ENCODE measurements at places on chromosomes 1 and 21.

DNA sequence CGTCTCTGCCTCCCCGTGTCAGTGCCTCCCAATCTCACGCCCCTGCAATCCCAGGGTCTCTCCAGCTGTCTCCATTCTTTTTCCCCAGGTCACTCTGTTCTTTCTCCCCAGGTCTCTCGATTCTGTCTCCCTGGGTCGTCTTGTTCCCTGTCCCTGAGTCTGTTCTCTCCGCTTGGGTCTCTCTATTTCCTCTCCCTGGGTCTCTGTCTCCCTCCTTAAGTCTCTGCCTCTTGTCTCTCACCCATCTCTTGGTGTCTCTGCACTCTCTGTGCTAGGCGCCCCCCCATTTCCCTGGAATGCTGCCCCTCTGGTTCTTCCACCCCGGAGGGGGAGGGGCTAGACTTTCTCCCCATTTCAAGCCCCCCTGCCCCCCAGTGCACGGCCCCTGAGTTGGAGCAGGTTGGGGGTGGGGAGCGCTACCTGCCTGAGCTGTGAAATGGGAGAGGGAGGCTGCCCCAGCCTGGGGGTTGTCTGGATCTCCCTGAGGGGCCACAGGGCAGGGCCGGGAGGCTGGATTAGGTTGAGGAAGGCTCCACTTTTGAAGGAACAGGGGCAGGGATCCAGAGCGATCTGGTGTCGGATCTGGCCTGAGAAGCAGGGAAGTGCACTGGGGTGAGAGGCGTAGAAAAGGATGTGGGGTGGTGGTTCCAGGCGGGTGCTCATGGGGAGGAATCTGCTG lies 1.4 kb downstream of the PTPRF start:
- no peak for DNase-seq

DNA sequence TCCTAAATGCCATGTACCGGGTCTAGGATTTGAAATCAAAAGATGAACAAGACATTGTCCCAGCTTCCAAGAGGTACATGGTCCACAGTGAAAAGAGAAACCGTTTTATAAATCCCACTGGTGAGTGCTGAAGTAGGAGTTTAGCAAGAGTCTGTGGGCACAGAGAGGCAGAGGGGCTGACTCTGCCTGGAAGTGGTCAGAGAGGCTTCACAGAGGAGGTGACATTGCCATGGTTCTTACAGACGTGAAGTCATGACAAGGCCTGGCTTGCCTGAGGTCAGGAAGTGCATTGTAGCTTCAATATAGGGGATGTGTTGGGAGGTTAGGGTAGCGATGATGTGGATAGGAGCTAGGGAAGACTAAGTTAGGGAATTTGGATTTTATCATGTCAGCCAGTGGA lies 28.4 kb downstream of the MAPKAPK2 start:
- DNase-seq = no peak

- no peak for DNase-seq
Observed at GRCh38 chr1:207922554-207922953, 11.6 kb upstream of the CD34 start.

DNA sequence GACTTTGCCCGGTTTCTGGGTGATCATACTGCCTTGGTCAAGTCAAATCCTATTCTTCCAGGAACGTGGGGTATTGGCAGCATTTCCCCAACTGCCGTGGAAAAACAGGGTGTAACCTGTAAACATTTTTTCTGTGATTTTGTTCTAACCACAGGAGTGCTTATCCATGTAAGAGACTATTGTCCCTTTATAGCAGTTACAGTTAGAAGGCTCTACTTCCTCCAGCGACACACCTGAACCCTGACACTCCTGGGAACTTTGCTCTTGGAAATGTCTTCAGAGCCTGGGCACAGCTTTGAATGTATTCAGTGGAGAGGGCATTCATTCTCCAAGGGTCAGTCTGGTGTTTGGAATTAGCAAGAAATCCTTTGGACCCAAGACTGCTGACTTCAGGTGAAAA lies 26.4 kb upstream of the ARHGEF10L start:
- no peak for DNase-seq

DNA sequence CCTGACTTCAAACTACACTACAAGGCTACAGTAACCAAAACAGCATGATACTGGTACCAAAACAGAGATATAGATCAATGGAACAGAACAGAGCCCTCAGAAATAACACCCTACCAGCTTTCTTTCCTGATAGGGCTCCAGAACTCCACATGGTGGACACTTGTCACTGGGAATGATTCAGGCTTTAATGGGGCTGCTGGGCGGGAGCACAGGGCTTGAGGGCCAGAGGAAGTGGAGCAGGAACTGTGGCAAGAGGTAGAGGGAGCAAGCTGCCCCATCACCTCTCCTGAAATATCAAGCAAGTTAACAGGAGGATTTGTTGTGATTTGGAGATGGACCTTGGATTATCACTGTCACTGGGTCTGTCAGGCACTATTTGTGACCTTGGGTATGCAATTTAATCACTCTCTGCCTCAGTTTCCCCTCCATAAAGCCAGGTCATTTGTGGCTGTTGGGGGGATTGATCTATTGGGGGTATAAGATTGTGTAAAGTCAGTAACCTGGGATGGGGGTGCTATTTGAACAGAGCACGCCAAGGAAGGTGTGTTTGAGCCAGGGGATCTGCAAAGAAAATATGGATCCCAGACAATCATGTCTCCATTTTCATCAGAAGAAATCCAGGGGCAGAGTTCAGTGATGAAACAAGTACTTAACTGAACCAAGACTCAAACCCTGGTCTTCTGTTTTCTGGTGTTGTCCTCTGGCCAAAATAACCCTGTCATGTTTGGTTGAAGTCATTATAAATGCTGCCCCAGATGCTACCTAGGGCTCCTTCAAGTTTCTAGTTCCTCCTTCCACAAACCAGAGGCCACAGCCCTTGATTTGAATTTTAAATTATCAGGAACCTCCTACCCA lies 25.2 kb downstream of the ETS2 start:
- DNase-seq = no peak

DNA sequence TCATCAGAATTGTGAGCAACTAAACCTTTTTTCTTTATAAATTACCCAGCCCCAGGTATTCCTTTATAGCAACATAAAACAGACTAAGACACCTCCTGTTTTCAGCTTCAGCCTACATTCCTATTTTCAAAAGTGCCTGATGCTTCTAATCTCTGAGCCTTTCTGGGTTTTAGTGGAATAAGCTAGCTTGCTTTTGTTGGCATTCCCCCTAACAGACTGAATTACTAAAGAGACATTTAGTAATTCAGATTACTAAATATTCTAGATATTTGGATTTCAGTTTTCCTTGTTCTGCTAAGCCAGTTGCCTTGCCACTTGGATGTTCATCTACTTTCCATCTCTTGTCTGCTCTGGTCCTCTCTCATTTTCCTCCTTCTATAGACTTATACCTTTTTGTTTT lies 10.5 kb upstream of the GNG12 start:
- no peak for DNase-seq

DNA sequence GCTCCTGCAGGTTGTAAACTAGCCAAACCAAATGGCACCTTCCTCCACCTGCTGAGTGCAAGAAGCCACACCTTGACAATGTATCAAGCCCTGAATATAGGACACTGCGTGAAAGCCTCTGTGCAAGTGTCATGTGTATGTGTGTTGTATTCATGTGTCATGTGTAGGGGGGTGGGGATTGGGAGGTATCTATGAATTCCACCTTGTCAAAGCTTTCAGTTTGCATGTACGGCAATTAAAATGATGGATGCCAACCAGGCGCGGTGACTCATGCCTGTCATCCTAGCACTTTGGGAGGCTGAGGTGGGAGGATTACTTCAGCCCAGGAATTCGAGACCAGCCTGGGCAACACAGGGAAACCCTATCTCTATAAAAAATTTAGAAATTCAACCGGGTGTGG lies 19.8 kb downstream of the CD34 start:
- no peak for DNase-seq

DNA sequence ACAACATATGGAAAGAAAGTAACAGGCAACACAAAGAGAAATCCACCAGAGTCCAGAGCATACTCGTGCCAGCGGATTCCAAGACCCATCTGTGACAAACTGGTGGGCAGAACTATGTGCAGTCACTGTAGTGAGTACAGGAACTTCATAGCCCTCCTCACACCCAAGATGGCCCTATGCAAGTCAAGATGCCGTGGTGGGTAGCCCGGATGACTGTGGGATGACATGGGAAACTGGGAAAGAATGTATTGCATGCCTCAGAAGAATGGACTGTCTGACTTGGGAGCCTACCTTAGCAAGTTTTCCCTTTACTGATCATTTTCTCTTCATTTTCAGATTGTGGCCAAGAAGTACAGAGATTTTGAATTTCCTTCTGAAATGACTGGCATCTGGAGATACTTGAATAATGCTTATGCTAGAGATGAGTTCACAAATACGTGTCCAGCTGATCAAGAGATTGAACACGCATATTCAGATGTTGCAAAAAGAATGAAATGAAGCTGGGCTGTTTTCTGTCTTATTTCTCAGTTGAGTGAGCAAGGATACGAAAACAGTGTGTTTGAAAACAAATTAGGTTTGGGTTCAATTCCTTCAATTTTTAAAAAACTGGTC lies 47.3 kb downstream of the CLIC6 start:
- no peak for DNase-seq

- no peak for DNase-seq
Observed at GRCh38 chr1:197042676-197043341, 24.3 kb downstream of the F13B start.

GRCh38 chr1:33015216-33015615 lies 21.5 kb downstream of the AK2 start:
- DNase-seq = no peak

DNA sequence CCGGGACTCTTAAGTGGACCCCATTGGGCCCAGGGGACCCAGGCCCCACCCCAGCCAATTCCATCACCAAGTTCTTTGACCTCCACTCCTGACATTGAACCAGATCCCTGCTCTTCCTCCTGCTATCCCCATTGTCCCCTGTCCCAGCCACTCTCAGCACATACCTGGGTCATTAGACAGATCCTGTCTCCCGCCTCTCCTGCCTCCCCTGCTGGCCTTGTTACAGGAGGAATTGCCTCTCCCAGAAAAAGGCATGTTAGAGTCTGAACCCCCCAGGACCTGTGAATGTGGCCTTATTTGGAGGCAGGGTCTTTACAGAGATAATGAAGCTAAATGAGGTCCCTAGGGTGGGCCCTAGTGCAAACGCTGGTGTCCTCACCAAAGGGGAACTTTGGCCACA lies 301.9 kb downstream of the NPHP4 start:
- DNase-seq = no peak

DNA sequence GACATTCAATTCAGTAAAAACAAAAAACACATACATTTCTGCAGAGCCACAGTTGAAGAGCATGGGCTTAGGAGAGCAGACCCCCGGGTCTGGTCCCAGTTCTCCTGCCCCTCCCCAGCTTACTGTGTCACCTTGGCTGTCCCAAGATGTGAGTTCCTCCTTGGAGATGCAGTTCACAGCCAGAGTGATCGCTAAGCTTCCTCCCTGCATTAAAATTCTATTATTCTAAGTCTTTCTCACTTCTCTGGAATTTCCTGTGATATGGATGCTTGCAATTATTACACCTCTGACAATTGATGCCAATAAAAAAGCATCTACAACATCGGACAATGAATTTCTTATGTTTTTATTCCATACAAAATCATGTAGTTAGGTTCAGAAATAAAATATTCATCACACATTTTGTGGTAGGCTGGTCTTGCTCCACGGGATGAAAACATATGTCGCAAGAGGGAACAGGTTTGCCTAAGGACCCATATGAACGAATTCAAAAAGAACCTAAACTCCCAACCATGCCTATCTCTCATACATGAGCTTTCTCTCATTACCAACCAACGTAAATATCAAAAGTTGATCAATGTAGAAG lies 328.5 kb upstream of the RUNX1 start:
- DNase-seq = no peak

- DNase-seq = peak; percentile 96
Observed at GRCh38 chr1:92030656-92031107, 897 bp downstream of the EPHX4 start.

DNA sequence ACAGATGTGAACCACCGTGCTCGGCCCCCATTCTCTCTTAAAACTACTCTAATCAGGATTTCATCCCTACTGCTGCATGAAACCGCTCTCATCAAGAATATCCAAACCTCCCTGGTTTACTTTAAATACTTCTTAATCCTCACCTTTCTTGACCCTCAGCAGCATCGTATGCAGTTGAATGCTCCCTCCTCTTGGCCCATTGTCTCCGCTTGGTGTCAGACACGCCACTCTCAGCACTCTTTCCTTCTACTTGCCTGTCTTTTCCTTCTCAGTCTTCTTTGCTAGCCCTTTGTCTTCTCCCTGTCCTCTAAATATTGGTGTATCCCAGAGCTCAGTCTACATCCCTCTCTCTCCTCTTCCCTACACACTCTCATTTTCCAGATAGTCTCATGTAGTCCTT lies 314.9 kb downstream of the MRPL39 start:
- DNase-seq = no peak

GRCh38 chr1:24965571-24965930 lies 35.5 kb upstream of the RUNX3 start:
- no peak for DNase-seq

DNA sequence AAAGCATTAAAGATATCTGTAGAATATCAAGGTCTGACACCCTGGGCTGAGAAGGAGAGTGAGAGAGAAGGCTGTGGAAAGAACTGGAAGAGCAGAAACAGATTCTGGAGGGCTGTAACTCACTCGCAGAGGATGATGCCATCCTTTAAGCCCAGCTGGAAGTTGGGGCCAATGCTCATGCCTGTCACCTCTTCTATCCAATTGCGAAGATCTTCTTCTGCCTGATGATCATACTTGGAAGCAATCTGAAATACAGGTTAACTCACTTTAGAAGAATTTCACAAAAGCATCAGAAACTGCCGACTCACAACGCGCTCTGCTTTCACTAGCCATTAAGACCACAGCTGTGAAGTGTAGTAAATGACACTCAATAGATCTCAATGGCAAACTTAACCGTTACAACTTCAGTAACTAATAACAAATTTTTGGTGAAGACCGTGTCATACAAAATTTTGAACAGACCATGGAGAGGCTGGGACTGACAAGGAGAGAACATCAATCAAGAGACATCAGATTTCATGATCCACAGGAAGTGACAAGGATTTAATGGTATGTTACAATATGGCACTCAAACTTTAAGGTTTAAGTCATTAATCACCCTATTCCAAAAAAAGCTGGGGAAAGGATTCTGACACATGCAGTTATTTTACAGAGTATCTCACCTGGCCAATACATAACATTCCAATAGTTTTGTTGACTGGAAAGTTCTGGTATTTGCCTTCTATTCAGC lies 23.5 kb downstream of the CNN3 start:
- peak; percentile 59 for DNase-seq

GRCh38 chr21:41428311-41428710 lies 2.3 kb downstream of the MX1 start:
- DNase-seq = no peak

GRCh38 chr1:156480016-156480370 lies 20.6 kb downstream of the MEF2D start:
- DNase-seq = no peak

DNA sequence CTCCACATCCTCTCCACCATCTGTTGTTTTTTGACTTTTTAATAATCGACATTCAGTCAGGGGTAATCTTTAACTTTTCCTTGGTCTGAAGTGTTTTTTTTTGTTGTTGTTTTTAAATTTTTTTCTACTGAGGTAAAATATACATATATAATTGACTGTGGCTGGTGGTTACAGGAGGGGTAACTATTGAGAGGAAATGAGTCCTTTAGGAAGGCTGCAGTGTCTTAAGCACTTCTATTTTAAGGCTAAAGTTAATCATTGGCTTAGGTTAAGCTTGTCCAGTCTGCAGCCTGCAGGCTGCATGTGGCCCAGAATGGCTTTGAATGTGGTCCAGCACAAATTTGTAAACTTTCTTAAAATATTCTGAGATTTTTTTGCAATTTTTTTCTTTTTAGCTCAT lies 172.5 kb downstream of the CTH start:
- no peak for DNase-seq
